Fibroblast of mammary gland (primary cell): ENCODE measurements at places on chromosomes 1 and 21.
A peak's percentile ranks its signal among the peaks of the same experiment; 100 is the strongest.

DNA sequence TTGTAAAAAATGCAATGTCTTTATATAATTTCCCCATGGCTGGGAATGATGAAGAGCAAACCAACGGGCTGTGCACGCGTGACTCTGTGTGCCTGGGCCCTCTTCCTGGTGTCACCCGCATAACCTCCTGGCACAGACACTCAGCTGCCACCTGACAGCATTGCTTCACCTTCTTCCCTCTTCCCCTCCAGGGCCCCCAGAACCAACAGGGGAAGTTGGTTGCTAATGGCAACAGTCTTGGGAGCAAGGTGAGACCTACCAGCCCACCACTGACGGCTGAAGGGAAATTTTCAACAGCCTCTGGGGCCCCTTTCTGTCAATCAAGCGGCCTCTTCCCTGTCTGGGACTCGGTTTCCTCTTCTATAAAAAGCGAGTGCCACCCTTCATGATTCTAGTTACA is 33.2 kb downstream of the SSBP3 start:
- DNase-seq: no peak

DNA sequence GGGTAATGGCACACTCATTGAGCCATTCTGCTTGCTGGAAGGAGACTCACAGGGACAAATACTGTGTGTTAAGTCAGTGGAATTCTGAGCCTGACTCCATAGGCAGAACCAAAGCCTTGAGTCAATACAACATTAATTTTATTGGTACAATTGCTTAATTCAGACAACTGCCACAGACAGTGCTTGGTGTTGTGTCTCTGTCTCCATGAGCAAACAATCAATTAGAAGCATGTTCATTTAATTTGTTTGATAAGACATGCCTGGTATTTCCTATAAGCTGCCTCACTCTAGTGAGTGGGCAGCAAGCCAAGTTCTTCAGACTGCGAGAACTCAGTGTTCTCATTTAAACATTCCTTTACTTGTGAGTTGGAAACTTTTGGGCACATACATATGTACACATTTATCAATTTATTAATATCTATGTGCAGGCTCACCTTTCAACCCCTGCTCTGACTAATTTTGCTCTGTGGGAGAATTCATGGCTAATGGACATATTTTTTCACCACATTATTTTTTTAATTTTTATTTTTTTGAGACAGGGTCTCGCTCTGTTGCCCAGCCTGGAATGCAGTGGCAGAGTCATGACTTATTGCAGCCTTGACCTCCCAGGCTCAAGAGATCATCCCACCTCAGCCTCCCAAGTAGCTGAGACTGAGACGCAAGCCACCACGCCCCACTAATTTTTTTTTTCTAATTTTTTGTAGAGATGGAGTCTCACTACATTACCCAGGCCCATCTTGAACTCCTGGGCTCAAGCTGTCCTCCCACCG is 4.5 kb upstream of the SRSF10 start:
- peak; percentile 88 for DNase-seq

DNA sequence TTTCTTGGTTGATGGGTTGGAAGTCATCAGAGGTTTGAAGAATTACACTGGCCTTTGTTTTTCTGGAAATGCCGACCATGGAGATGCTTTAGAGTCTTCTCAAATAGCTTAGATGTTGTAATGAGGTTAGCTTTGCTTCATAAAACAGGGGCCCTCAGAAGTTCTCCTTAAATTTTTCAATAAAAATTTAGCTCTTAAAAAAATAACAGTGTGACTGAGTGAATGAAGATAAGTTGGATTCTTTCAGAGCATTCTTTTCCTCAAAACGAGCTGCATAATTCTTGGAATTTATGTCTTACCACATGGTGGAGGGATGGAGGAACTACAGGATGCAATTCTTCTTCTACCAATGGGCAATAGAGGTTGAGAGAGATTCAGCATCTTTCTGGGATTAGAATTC is 23.4 kb downstream of the SYT11 start:
- DNase-seq: no peak

- DNase-seq: peak; percentile 76
These were observed 1.4 kb upstream of the FDPS start for GRCh38 chr1:155307247-155307740.

GRCh38 chr1:44037154-44037553 is 5.9 kb upstream of the SLC6A9 start:
- no peak for DNase-seq

DNA sequence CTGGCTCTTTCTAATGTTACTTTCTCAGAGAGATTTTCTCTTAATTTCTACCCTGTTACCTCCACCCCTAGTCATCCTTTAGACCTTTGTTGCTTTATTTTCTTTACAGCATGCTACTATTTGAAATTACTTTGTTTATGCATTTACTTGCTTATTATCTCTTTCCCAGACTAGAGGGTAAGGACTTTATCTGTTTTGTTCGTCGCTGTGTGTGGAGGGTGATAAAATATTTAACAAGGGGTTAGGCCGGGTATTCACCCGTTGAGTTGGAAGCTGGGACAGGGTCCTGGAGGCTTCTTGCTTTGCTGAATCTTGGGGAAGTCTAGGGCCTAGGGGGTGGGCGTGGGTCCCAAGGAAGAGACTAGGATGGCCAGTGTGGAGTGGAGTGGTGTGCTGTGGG is 43.6 kb downstream of the CDC14A start:
- DNase-seq: no peak

DNA sequence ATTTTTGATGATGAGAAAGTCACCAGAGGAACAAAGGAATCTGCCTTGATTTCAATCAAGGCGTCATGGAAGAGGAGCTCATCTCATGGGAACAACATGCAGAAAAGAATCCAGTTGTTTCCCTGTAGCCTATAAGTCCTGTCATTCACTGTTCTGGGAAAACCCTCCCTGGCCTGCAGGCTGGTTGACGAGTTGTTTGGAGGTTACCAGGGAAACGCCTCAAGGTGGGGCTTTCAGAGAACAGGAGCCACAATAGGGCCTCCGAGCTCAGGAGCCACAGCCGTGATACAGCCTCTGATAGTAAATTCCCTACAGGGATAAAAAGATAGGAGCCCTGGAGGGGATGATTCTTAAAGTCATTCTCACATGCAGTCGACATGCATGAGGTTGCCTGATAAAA is 135.2 kb downstream of the PSMG1 start:
- peak; percentile 15 for DNase-seq

- DNase-seq: no peak
These were observed 242.0 kb downstream of the FOXD2 start for GRCh38 chr1:47679826-47680225.

GRCh38 chr1:59282951-59283350 is 13.9 kb upstream of the FGGY start:
- DNase-seq: no peak

DNA sequence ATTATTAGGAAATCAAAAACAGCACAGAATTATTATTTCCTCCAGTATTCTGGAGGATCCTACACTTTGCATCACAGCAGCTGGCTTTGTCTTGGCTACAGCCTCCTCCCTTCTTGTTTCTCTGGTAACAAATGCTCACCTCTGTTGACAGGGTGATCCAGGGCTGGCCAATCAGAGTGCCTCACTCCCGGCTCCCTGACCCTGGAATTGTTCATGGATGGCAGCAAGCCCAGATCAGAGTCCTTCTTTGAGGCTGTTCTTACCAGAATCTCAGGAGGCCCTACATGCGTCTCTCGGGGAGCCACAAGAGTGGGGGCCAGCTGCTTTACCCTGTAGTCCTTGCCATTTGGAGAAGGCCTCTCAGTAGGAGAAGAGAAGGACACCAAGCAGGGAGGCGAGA is 48.4 kb upstream of the IGSF5 start:
- peak; percentile 9 for DNase-seq

DNA sequence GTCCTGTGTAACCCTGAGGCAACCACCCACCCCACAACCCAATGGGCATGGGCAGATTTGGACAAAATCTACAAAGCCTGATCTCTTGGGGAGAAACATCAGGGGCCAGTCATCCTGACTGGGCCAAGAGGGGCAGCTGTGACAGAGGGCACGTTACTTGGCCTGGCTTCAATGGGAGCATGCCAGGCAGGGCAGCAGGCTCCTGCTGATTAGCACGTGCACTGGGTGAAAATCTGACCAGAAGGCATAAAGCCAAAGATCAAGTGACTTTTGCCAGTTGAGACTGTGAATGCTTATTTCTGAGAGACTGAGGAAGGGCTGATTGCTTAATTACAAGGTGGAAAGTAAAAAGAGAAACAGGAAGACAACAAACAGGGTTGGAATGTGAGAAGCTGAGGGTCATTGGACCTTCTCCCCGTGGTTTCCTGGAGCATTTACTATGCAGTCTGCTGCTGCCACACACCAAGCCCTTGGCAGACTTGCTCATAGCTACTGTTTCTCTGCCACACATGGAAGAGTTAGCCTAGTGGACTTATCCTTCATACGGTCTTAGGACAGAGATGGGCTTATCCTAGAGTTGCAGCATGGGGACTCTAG is 39.8 kb upstream of the TNR start:
- DNase-seq: no peak

DNA sequence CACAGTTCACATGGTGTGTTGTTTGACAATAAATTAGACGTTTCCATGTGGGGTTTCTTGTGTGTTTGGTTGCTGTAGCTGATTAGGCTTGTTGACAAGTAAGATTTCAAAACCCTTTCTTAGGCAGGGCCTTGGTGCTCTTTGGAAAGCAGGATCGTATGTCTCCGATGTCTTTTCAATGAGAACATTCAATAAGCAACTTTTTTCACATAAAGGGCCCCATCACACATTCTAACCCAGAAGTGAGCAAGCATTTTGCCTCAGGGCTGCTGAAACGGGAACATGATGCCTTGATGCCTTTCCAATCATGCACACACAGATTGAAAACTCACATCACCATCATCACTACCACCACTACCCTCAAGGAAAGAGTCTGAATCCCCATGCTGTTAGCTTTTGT is 33.1 kb downstream of the LPAR3 start:
- no peak for DNase-seq

DNA sequence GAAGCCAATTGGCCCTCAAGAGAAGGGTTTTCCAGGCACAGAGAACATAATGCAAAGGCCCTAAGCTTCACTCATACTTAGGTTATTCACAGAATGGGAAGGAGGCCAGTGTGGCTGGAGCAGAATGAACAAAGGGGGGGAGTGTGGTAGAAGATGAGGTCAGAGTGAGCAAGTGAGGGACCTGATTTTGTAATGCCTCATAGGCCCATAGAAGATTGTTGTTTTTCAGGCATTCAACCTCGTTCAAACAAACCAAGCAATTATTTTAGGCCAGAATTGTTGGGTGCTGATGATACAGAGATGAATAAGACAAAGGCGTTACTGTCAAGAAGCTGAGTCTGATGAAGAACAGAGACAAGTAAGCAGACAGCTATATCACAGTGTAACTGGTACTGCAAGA is 54.5 kb upstream of the RAP1A start:
- peak; percentile 98 for DNase-seq

DNA sequence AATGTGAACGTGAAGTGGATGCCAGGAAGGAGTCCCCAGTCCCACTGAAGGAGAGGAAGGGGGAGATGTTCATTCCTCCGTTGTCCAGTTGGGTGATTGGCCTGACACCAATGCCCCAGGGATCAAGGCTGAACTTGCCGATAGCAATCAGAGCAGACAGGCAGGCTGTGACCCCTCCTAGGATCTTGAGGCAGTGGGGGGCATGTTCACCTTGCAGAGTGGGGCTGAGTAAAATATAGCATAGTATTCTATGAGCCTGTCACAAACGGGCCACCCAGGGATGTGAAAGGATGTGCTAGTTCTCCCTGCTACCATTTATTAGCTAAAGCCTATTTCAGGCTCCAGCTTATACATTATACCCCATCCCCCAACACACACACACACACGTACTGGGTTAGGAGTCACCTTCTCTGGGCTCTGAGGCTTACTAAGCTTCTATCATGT is 80.7 kb upstream of the CD34 start:
- DNase-seq: no peak

- DNase-seq: peak; percentile 19
These were observed 2.3 kb upstream of the RGS13 start for GRCh38 chr1:192633533-192634253.

DNA sequence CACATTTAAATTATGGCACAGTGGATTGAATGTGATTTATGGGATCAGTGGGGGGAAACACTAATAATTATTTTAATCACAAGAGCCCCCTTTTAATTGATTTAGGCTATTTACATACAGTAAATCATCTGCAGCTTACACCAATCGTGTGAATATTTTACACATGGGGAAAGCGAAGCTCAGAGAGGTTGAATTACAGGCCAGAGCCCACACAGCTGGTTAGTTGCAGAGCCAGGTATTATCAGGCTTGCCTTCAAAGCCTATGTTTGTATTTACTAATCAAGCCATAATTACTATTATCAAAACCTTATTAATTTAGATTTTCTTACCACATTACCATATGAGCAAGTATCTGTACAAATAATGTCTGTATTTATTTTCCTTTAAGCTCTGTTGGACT is 749 bp downstream of the SDCCAG8 start:
- DNase-seq: no peak

- no peak for DNase-seq
These were observed 86.4 kb downstream of the KCNK1 start for GRCh38 chr1:233700338-233700737.

DNA sequence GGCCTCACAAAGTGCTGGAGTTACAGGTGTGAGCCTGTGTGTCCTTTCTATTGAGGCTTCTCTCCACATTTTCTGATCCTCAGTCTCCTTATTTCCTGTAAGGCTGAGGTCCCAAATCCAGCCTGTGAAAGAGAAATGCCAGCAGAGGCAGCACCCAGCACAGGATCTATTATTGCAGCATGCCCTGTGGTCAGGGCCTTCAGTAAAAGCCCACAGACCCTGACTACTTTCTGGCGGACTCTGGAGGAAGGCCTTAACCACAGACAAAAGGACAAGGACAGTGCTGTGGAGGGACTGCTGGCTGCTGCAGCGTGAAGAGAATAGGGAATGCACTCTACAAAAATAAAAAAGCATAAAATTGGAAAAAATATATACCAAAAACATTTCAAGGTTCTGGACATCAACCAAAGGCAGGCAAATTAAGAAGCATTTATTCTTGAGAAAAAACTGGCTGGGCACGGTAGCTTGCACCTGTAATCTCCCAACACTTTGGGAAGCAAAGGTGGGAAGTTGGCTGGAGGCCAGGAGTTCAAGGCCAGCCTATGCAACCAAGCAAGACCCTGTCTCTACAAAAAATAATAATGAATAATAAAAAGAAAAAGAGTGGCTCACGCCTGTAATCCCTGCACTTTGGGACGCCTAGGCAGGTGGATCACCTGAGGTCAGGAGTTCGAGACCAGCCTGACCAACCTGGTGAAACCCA is 9.4 kb upstream of the PGD start:
- no peak for DNase-seq
